ENCODE measurements at places on chromosomes 5 and 9.

DNA sequence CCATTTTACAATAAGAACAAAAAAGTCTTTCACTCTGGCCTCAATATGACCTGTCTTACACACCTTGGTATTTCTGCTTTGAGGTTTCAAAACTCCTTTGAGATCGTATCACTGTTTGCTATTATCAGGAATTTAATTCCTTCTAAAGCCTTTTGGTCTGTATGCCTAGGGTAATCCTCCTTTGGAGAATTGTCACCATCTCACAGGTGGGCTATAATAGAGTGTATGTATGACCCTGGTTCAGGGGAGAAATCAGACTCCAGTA, 13.7 kb downstream of the CMYA5 start:
- DNase-seq, result no peak

GRCh38 chr9:38195737-38196161, 126.7 kb upstream of the SHB start:
- no peak for DNase-seq

DNA sequence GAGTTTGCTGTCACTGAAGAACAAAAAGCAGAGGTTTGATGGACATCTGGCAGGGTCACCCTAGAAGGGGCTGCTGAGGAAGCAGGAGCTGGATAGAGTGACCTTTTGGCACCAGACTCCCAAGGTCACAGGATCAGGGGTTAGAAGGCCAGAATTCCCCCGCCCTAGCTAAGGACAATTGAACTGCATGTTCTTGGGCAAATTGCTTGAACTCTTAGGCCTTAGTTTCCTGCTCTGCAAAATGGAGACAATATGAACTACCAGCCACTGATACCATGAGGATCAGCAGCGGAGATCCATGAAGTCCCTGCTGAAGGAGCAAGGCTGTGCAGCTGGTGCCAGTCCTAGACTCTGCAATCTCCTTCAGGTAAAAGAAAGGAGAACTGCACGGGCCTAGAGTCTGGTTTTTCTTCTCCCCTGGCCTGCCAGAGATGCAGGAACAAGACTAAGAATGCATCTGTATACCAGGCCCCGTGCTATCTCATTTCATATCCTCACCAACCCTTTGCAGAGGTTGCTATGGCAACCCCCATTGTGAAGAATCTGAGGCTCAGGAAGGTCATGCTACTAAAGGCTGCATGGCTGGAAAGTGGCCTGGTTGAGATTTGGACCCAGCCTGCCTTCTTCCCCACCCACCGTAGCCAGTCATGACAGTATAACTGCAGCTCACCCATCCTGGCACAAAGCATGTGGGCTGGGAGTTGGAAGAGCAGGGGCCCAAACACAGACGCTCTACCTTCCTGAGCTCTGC, 33.7 kb downstream of the CAMK2A start:
- DNase-seq, result no peak

GRCh38 chr5:105101577-105101976, 1539.0 kb upstream of the NUDT12 start:
- DNase-seq, result peak; percentile 20

- no peak for DNase-seq
These were observed 318.8 kb downstream of the DNAH5 start for GRCh38 chr5:13625616-13626198.

- no peak for DNase-seq
These were observed 70.7 kb downstream of the LNPEP start for GRCh38 chr5:97006454-97007060.

DNA sequence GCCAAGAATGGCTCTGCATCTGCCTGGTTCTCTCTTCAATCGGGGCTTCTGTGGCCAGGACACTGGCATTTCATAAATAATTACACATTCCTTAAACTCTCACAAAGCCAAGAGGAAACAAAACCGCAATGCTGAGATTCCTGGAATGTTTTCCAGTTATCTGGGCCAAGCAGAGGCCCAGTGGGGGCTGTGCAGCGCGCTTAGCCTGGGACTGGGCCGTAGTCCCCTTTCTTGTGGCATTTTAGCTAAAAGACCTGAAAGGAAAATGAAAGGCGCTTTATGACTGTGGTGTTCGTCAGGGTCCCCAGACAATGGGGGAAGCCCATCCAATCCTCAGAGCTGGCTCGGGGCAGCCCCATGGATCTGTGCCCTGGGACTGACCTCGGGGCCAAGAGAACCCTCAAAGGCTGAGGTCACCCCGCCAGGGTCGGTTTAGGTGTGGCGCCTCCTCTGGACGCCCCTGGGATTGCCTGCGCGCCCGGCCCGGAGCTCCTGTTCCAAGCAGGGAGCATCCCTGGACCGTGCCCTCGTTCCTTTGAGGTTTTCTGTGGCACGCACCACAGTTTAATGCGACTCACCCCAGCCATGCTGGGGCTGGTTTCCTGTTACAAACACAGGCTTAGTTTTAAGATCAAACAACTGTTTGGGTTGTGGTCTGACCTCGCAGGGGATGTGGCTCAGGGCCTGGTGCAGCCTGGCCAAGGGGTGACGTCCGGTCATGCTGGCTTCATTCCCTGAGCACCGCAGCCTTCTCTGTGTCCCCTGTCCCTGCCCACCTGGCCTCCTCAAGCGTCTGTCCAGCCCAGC, 51.5 kb upstream of the NKD2 start:
- DNase-seq, result peak; percentile 76

- DNase-seq, result no peak
These were observed 225.6 kb downstream of the PCSK1 start for GRCh38 chr5:96207420-96207819.

DNA sequence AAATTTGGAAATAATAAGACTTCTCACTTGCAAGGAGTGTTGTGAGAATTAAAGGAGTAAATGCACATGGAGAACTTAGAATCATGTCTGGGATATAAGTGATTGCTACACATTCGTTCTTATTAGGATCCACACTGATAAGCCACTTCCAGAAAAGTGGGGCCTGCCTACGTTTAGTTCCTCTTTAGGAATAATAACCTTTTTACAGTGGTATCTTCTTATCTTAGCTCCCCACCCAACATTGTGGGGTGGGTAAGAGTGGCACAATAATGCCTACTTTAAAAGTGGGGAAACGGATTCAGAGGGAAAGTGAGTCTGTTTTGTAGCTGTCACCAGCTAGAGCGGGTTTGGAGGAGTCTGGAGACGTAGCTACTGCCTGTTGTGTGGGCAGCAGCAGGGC, 16.0 kb downstream of the DOCK2 start:
- no peak for DNase-seq

- no peak for DNase-seq
These were observed 355.4 kb upstream of the SLC24A2 start for GRCh38 chr9:20144197-20144596.

DNA sequence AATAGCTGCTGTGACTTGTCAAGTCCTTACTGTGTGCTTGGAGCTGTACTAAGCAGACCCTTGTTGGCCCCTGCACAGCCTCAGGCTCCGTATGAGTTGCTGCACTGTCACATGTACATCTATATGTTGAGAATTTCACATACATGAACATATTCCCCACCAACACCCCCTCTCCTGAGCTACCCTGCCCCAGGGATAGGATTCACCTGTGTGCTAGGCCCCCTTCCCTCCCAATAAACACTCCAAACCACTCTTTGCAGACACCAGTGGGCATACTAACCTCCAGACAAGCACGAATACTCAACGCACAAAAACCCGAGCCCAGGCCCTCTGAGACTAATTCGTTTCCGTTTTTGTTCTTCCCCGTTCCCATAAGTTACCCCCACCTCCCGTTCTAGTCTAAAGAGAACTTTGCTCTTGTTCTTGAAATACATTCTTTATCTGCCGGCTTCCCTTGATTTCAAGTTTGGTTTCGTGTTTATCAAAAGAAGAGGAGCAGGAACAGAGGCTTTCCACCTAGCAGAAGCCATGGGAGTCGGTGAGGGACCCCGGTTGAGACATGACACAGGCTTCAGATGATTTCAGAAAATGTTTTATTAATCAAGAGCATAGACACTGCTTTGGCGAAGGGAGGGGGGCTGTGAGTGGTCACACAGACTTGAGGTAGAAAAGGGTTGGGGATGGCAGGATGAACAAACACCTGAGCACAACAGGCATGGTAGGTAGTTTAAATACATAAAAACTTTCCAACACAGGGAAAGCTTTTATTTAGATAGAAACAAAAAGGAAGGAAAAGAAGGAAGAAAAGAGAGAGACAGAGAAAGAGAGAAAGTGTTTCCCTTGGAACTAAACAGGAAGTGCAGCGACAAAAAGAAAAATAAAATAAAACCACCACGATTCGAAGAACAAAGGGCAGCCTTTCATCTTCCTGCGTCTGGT, 3.4 kb downstream of the HAND1 start:
- DNase-seq, result no peak

GRCh38 chr9:36855448-36856315, 178.4 kb downstream of the PAX5 start:
- DNase-seq, result no peak

GRCh38 chr9:114718801-114719221, 36.8 kb upstream of the TEX48 start:
- DNase-seq, result no peak

DNA sequence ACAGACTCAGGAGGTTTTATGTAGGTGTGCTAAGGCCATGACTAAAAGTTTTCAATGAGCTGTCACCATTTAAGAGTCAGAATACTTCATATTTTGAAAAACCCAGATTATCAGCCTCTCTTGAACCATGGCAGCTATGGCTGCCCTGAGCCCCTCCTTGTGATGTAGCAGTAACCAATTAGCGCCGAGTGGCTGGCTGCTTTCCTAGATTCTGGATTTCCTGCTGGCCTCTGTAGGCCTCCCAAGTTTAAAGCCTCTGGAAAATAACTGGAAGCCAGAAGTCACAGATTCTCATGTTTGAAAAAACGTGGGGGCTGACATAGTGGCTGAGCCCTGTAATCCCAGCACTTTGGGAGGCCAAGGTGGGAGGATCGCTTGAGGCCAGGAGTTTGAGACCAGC, 25.5 kb downstream of the DAB2IP start:
- DNase-seq, result no peak

DNA sequence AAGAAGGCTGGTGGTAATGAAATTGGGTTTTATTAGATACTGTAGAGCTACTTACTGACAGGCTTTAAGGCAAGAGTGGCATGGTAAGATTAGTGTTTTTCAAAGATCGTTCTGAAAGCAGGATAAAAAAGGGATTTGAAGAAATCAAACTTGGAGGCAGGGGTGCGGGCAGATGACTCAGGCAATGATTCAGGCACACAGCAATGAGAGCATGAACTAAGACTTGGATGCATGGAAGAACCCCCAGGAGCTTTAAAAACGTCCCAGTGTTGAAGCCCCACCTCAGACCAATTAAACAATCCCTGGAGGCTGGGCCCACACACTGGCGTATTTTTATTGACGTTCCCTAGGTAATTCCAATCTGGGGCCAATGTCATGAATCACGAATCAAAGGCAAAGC, 102.5 kb downstream of the SREK1 start:
- DNase-seq, result no peak

DNA sequence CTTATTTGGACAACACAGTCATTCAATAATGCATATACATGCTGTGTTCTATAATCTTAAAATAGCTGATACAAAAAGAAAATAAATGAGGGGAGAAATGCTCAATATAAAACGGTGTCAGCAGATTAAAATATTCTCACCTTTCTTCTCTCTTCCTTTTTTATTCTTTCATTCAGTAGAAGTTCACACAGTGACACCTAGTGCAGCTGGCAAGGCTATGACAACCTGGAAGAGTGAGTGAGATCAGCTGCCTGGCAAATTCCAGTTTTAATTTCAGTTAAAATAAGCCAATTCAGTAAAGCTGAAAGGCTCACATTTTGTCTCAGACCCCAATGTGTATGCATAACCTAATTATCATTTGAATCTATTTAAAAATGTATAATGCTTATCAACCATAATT, 150.3 kb downstream of the RASEF start:
- DNase-seq, result no peak

DNA sequence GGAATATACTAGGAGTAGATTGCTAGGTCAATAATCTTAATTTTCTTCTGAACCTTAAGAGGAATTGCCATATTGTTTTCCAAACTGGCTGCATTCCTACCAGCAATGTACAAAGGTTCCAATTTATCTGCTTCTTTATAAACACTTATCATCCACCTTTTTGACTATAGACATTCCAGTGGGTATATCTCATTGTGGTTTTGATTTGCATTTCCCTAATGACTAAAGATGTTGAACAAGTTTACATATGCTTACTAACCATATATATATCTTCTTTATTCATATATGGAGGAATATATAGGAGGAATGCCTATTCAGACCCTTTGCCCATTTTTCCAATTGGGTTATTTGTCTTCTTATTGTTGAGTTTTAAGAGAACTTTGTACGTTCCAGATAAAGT, 7.6 kb downstream of the DNAJC18 start:
- no peak for DNase-seq

DNA sequence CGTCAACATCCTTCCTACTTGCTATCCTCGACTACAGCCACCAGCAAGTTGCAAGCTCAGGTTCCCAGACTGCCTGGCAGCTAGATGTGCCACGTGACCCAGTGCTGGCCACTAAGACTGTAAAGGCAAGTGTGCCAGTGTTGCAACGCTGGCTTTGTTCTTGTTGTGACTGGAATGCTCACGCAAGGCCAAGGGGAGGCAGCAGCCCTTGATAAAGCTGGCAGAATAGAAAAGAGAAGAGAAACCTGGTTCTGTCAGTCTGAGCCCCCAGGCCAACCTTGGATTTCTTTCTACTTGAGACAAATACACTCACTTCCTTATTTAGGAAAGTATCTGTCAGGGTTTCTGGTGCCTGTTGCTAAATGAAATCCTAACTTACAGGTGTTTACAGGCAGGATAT, 113.0 kb downstream of the KLHL3 start:
- DNase-seq, result peak; percentile 19

GRCh38 chr5:36792560-36793180, 83.9 kb upstream of the NIPBL start:
- no peak for DNase-seq

- no peak for DNase-seq
These were observed 551.3 kb downstream of the TLE1 start for GRCh38 chr9:81137976-81138568.

DNA sequence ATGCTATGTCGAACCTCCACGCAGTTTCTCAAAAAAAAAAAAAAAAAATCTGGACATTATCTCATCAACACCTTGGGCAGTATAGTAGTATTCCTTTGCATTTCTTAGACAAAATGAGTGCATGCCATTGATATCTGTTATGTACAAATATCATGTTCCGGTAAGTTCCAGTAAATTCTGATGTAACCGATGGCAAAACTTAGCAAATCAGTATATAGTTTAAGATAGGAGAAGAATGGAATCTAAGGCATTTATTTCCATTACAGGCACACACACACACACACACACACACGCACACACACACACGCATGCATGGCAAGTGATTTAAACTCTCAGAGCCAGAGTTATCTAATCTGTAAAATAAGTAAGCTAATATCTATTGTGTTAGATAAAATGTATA, 356.5 kb upstream of the TUSC1 start:
- DNase-seq, result no peak

GRCh38 chr5:91283899-91284298, 99.2 kb downstream of the ARRDC3 start:
- DNase-seq, result no peak

GRCh38 chr5:148619484-148619883, 34.8 kb downstream of the HTR4 start:
- no peak for DNase-seq

- DNase-seq, result peak; percentile 31
These were observed 69.8 kb downstream of the NIPSNAP3B start for GRCh38 chr9:104833696-104834095.

GRCh38 chr5:146073239-146073900, 32.0 kb downstream of the PLAC8L1 start:
- DNase-seq, result no peak

- DNase-seq, result no peak
These were observed 74.2 kb upstream of the FRRS1L start for GRCh38 chr9:109241207-109241606.

GRCh38 chr9:34386656-34387055, 10.0 kb upstream of the MYORG start:
- no peak for DNase-seq
